SHP77 treated with DMSO at 0.1 percent for 48 hours (cell line): ENCODE measurements at places on chromosomes 3 and 15.
A peak's percentile ranks its signal among the peaks of the same experiment; 100 is the strongest.

DNA sequence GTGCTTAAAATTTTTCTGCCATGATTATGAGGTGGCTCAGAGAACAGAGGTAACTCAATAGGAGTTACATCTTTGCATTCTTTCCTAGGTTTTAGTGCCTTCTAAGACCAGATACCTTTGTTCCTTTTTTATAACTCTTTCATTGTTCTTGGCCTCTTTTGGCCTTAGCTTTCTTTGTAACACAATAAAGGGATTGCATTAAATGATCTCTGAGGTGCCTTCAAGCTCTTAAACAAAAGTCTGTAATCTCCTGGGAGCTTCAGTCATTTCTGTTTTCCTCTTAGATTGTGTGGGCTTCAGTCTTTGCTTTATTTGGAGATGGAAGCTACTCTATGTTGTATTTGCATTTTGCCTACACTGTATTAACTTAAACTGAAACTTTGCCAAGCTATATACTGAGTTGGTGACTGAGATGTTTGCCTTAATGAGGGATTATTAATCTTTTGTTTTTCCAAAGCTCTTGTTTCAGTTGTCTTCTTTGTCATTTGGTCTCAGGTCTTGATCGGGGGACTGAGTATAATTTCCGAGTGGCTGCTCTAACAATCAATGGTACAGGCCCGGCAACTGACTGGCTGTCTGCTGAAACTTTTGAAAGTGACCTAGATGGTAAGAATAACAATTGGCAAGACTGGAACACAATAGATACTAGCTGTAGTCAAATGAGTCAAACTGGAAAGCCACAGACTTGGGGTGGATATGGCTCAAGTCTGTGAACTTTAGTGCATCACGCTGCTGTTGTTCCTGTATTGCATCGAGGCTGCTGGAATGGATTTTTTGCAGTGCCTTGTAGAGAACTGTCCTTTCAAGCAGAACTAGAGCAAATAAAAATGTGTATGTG, 110.3 kb downstream of the HCN4 start:
- DNase-seq, result no peak

DNA sequence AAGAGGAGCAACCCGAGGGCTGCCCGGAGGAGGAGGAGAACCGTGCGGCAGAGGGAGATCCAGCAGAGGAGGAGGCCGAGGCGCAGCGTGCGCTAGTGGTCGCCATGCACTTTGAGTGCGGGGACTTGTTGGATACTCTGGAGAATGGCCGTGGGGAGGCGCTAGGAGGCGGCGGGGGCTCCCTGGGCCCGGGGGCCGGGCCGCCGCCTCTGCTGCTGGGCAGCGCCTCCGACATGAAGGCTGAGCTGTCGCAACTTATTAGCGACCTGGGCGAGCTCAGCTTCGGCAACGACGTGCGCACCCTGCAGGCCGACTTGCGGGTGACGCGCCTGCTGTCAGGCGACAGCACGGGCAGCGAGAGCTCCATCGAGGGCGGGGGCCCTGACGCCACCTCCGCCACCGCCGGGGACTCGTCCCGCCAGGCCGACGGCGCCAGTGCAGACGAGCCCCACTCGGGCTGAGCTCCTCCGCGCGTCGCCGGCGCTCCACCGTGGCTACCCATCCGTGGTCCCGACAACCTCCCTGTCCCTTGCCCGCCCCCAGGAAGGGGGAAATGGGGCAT, 2.0 kb downstream of the FAM43A start:
- no peak for DNase-seq

DNA sequence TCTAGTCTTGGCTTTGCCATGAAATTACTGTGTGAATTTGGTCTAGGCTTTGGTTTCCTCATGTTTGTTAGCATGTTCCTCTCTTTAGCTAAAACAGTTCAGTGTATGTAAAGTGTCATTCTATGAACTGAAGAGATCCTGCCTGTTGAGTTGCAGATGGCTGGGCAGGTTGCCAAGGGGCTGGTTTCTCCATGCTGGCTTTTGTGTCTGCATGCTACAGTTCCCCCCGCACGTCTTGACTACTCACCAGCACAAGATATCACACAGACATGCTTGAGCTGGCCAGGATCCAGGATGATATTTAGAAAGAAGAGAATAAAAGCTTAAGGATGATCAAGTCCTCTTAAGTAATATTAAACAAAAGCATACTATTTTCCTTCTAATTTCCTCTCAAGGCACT, 90.2 kb downstream of the CERS3 start:
- DNase-seq, result peak; percentile 45

DNA sequence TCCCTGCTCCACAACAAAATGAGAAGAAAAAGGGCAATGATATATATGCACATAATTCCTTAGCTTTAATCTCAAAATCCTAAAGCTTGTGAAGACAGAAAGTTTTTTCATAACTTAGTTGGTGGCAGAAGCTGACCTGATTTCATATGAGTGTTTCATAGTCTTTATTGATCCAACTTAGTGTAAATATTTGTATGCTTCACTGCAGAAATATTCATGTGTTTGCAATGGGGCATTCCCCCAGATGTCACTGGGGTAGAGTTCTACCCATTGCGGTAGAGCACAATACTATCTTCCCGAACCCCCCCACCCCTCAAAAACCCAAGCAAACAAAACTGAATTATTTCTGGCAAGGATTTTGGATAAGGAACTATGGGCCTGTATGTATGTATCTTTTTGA, 221.2 kb downstream of the THRB start:
- DNase-seq, result no peak

DNA sequence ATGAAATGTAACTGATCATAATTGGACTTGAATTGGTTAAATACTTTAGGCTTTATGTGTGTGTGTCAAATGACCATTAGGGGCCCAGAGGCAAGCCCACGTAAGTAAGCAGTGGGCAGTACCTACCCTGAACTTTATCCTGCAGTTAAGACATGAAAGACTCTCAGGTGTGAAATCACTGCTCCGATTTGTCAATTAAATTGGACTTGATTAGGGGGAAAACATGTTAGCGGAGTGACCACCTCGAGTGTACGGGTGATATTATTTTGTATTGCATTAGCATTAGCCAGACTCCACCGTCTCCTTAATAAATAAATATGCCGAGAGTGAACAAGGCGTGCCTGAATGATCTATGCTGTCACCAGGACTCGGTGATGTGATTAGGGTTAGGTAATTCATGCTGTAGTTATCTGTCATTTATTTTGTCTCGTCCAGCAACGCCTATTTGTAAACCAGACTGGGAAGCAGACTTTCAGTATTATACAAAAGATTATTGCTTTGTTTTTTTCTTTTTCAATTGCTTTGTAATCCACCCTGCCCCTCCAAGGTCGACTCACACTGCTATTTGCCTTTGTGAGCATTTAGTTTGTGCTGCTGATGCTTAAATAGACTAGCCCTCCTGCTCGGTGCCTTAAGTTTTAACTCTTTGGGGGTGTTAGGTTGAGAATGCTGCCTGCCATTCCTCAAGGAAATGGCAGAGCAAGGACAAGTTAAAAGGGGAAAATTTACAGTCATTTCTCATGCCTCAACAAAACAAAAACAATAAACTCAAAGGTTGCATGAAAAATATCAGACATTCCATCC, 1.8 kb downstream of the RBMS3 start:
- DNase-seq, result no peak

DNA sequence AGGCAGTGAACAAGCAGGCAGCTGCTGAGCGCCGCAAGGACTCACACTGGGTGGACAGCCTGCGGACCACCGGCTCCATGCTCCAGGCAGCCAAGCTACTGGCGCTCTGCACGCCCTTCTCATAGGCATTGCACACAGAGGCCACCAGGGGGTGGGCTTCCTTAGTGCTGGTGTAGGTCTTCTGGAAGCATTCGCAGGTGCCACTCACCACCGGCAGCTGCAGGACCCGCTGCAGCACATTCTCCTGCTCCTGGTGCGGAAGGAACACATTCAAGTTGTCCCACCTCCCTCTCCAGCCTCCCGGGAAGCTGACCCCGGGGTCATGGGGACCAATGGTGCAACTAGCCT, 6.0 kb downstream of the PLIN1 start:
- peak; percentile 79 for DNase-seq

DNA sequence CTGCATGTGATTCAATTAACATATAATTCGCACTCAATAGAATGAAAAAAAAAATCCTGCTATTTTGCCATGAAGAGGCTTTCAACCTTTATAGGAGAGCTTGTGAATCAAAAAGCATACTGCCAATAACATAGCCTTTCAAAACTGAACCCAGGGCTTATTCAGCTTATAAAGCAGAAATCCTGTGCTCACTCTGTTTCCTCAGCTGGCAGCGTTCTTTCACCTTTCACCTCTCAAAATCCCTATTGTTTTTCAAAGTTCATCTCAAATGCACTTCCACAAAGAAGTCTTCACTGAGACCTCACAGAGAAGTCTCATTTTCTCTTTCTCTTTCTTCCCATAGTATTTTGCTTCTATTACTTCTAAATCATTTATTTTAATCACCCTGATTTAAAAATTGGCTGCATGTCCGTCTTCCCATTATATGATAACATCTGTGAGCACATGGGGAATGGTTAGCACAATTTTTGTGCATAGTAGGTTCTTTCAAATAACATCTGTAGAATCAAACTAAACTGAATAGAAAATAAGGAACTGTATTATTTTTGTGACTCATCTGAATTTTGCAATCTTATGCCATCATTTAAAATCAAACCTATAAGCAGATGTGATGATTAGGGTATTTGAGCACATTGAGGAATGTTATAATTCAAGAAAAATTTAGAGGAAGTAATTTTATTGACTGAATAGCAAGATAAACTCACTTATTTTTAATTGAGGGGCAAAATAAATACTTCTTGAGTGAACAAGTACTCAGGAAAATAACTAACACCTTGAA, 373.4 kb downstream of the NLGN1 start:
- DNase-seq, result no peak

DNA sequence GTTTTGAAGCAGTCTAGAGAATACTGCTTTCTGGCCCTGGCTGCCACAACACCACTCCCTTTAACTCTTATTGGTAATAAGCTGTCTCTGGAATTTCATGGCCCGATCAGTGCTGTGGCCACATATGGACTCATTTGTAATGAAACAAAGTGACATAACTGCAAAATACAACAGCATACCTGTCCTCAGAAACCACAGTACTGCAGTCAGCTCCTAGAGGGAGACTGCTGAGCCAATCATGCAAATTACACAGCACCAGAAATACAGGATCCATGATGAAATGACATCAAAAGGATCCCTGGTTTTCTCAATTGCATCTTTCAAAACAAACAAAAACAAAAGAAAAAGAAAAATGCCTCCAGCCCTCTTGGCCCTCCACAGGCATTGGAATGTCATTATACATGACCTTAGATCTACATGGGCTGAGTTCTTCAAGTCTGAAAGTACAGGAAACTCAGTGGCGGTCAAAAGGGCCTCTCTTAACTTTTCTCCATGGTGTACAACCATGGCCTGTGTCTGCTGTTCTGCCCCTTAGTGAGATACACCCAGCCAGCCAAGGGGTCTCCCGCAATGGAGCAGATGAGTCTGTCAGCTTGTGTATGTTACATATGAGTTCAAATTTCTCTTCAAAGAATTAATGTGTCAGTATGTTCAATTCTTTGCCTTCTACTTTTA, 24.9 kb upstream of the KBTBD12 start:
- no peak for DNase-seq

GRCh38 chr3:66489581-66489980, 11.2 kb downstream of the LRIG1 start:
- DNase-seq, result no peak

DNA sequence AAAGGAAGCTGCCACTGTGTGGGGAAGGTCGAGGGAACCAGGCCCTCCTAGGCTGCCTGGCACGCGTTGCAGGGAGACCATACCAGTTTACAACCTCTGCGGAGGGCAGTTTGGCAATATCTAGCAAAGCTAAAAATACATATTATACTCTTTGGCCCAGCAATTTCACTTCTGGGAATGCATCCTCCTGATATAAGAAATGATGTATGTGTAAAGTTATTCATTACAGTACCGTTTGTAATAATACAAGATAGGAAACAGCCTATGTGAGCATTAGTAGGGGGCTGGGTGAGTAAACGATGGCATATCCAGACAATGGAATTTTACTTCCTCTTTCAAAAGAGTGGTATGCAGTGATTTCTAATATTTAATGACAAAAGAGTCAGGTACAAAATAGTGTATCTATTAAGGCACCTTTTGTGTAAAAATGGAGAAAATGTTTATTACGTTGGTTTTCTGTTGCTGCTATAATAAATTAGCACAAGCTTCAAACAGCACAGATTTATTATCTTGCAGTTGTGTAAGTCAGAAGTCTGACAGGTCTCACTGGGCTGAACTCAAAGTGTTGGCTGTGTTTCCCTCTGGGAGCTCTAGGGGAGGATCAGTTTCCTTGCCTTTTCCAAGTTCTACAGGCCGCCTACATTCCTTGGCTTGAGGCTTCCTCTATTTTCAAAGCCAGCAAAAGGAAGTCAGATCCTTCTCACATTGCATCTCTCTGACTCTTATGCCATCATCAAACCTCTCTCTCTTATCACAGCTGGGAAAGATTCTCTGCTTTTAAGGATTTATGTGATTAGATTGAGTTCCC, 9.0 kb downstream of the APOD start:
- DNase-seq, result no peak

- no peak for DNase-seq
These were observed 118.1 kb upstream of the LSAMP start for GRCh38 chr3:116563351-116563750.

DNA sequence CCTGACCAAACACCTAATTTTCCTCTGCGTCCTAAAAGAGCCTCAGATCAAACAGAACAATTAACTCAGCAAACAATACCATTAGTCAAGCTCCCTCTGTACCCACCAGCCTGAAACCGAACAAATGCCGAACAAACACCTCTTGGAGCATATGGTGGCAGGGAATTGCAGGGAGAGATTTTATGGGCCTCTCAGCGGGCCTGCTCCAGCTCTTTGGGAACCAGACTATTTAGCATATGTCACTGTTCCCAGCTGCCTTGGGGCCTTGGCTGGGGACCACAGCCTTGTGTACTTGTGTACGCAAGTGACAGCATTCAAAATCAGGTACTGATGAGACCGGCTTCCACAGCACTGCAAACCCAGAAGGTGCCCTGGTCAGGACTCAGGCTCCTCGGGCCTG, 388.8 kb upstream of the PPP2R3A start:
- no peak for DNase-seq

DNA sequence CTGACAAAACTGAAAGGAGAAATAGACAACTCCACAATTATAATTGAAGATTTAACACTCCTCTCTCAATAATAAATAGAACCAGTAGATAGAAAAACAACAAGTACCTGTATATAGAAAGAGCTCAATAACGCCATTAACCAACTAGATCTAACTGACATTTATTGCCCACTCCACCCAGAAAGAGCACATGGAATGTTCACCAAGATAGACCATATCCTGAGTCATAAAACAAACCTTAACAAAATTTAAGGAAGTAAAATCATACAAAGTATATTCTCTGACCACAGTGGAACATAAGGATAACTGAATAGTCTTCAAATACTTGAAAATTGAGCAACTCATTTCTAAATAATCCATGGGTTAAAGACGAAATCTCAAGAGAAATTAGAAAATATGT, 25.1 kb downstream of the KBTBD12 start:
- DNase-seq, result no peak

GRCh38 chr3:196604548-196604947, 34.9 kb upstream of the NRROS start:
- no peak for DNase-seq

- no peak for DNase-seq
These were observed 61.2 kb upstream of the MFGE8 start for GRCh38 chr15:88974392-88974791.
